ENCODE measurements at places on chromosomes 2 and 18. TPM values are rescaled to one million over a fixed set of nuclear protein-coding genes. Genes with fewer than 3 reads are reported as not detected.

- no peak overlapping the region for H3K27ac ChIP-seq
- H3K4me3 ChIP-seq = no peak overlapping the region
- H3K27me3 ChIP-seq = no peaks in the 10 kb centered on the region
- no peaks in the 10 kb centered on the region for H3K36me3 ChIP-seq
- no peak for DNase-seq
Measured at GRCh38 chr18:49652881-49653724, 91.2 kb downstream of the LIPG start.

DNA sequence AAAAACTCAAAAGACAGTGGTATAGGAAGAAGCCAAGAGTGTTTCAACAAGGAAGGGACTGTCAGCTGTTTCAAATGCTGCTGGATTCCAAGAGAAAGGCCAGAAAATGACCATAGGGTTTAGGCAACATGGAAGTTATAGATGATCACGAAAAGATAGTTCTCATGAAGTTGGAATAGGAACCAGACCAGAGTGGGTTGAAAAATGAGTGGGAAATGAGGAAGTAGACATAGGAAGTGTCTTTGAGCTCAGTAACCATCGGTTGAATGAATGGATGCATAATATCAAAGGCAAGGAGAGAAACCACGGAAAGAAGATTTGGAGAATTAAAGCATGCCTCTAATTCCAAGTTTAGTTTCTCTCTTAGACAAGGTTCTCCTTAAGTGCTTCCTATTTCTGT, 1.3 kb downstream of the NCAPH start:
- peaks cover 41% of the 10 kb centered on the region for H3K4me1 ChIP-seq
- DNase-seq = no peak
- no peaks in the 10 kb centered on the region for H3K27me3 ChIP-seq
- no peak overlapping the region for H3K27ac ChIP-seq

The CXCR1 gene
- total RNA-seq = not detected

DNA sequence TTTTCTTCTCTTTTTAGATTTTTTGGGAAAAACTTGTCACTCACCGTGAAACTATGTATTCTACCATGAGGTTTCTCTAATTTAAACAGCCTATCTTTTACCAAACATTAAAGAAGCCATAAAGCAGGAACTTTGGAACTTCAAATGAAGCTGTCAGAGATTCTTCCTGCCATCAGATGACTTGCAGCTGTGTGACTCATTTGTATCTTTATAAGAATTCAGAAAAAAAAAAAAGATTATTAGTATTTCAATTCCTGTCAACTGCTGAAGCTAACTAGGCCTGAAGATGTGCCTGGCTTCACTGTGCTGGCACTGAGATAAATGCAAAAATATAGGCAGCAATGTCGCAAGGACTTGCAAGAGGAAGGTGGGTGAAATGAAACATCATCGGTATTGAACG, 1399.1 kb upstream of the PIK3C3 start:
- DNase-seq = no peak
- H3K27me3 ChIP-seq = no peaks in the 10 kb centered on the region
- H3K36me3 ChIP-seq = no peaks in the 10 kb centered on the region
- no peaks in the 10 kb centered on the region for H3K4me1 ChIP-seq
- H3K4me3 ChIP-seq = no peak overlapping the region
- no peak overlapping the region for H3K27ac ChIP-seq

GRCh38 chr2:9757501-9758264, 85.6 kb upstream of the TAF1B start:
- no peaks in the 10 kb centered on the region for H3K27me3 ChIP-seq
- H3K27ac ChIP-seq = no peak overlapping the region
- peaks cover 47% of the 10 kb centered on the region for H3K4me1 ChIP-seq
- DNase-seq = no peak

DNA sequence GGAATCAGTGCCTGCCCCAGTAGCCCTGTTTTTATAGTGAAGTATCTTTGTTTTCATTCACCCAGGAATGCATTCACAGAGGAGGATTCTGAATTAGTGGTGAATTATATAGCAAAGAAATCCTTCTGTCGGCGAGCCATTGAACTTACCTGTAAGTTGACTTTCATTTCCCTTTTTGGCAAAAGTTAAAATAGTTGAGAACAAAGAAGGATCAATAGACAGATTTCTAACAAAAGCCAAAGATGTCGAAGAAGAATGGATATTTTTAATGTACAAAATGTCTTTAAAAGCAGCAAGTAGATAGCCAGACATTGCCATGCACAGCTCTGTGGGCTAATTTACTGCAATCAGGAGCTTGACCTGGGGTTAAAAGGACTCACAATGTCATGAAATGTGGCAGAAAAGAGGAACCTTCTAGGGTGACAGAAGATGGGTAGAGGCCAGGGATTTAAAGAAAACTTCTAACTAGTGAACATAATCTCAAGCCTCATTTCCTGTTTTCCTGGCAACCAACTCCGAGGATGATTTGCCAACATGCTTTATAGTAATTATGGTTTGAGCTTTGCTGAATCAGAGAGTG, 53.8 kb upstream of the TMEM87B start:
- DNase-seq = no peak
- no peaks in the 10 kb centered on the region for H3K4me1 ChIP-seq
- no peak overlapping the region for H3K27ac ChIP-seq
- no peaks in the 10 kb centered on the region for H3K27me3 ChIP-seq
- H3K4me3 ChIP-seq = no peak overlapping the region
- H3K36me3 ChIP-seq = no peaks in the 10 kb centered on the region

DNA sequence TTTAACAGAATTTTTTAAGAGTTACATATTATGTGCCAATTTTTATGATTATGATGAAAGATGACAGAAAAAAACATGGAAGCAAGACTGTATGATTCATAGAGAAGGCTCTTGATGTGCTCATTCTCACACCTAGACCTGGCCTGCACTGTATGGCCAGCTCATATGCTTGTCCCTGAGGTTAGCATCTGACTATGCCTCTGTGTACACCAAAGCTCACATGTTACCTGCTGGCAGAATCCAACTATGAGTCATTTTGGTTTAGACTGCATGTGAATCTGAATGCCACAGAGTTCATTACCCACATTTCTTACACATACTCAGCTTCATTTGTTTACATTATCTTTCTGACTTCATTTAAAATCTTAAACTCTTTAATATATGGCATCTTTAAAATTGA, 139.0 kb downstream of the DSC3 start:
- H3K36me3 ChIP-seq = no peaks in the 10 kb centered on the region
- no peak for DNase-seq
- H3K4me3 ChIP-seq = no peak overlapping the region

GRCh38 chr2:118032169-118033013, 18.5 kb upstream of the CCDC93 start:
- H3K27ac ChIP-seq = no peak overlapping the region
- peaks cover 9% of the 10 kb centered on the region for H3K27me3 ChIP-seq
- no peaks in the 10 kb centered on the region for H3K4me1 ChIP-seq
- DNase-seq = no peak
- H3K4me3 ChIP-seq = no peak overlapping the region

GRCh38 chr2:171419333-171419732, 14.5 kb downstream of the METTL8 start:
- no peak overlapping the region for H3K27ac ChIP-seq
- no peak for DNase-seq
- H3K27me3 ChIP-seq = no peaks in the 10 kb centered on the region

The UGT1A10 gene
- not detected for total RNA-seq

GRCh38 chr2:160652236-160652635, 158.6 kb upstream of the RBMS1 start:
- H3K27me3 ChIP-seq = no peaks in the 10 kb centered on the region
- peaks cover 22% of the 10 kb centered on the region for H3K4me1 ChIP-seq
- no peak overlapping the region for H3K27ac ChIP-seq
- peak; percentile 62 for DNase-seq
- H3K36me3 ChIP-seq = no peaks in the 10 kb centered on the region
